RKO (cell line): ENCODE measurements at places on chromosomes 4 and X.
A peak's percentile ranks its signal among the peaks of the same experiment; 100 is the strongest.

DNA sequence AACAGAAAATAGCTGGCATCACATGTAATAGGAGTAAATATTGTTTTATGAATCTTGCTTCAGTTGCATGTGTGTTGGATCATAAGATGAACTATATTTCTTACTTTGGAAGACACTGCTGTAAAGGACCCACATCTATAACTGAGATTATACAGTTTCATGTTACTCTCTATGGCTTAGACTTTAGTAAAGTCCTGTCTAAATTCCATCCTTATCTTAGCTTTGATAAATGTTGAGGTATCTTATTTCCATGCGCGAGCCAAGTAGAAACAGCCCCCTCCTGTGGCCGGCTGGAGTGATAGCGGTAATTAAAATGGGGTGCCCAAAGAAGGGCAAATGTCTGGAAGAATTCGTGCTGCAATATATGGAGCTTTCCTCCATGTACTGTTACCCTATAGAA is 43.0 kb downstream of the CCDC158 start:
- DNase-seq: peak; percentile 49

- peak; percentile 10 for DNase-seq
Measured at GRCh38 chrX:4550018-4550417, 836.6 kb upstream of the PRKX start.

GRCh38 chr4:180009316-180009715 is 2233.9 kb upstream of the TENM3 start:
- DNase-seq: peak; percentile 22

GRCh38 chr4:11021333-11021732 is 336.8 kb upstream of the CLNK start:
- no peak for DNase-seq

- no peak for DNase-seq
Measured at GRCh38 chrX:43096830-43097229, 318.9 kb upstream of the PPP1R2C start.

DNA sequence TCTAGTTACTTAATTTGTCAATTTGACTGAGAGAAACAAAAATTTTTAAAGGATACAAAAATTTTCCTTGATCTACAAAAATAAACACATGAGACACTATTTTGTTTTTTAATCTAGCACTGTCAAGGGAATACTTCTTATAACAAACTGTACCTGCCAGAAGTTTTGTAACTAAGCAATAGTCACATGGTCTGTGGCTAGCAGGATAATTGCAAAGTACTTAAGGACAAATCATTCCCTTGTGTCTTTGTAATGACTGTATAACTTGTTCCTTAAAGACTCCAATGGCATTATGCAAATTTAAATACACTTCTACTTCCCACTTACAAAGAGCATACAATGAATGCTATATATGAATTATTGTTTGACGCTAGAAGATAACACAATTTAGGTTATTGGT is 25.1 kb upstream of the ANK2 start:
- no peak for DNase-seq

DNA sequence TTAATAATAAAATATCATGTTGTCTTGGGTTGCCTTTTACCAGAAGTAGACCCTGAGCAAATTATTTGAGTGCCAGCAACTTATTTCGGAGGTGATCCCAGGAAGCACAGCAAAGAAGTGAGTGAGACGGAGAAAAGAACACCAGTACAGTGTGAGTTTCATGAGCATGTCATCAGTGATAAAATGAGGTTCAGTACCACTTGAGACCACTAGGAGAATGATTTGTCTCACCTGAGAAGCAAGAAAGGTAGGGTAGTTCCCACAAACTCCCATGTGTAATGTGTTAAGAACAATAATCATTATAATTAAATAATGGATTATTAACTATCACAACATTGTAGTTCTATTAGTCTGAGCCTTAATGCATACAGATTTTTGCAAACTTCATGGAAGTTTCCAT is 112.8 kb upstream of the DMD start:
- no peak for DNase-seq

DNA sequence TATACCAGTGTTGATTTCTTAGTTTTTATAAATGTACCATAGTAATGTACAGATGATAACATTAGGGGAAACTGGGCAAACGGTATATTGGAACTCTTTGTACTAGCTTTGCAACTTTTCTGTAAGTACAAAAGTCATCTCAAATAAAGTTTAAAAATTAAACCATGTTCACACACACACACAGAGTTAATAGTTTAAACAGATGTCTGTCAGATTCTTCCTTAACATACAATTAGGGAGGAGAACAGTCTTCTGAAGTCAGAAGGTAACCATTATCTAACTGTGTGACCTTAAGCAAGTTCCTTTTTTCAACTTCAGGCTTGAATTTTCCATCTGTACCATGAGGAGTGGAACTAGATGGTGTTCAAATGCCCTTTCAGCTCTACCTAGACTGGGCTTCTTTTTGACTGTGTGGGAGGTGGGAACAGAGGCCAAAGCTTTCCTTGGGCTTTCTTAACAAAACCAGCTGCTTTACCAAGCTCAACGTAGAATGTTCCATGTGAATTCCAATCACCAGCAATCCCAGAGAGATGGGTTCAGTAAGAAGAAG is 127.8 kb downstream of the NEXMIF start:
- DNase-seq: no peak

GRCh38 chr4:62627671-62628070 is 1427.5 kb downstream of the ADGRL3 start:
- peak; percentile 58 for DNase-seq

- peak; percentile 30 for DNase-seq
Measured at GRCh38 chrX:70422851-70423341, at the start of gene GDPD2. GDPD2 (plus strand) TSS chrX:70423314; CDS start chrX:70424985, 1,671 bp downstream.

GRCh38 chr4:131499141-131499873 is 1649.8 kb upstream of the PCDH10 start:
- no peak for DNase-seq
